Posterior vena cava (tissue), 2 donors: ENCODE measurements at places on chromosomes 5 and 9. TPM values are rescaled to one million over a fixed set of nuclear protein-coding genes. Genes with fewer than 3 reads are reported as not detected.

- no peak for DNase-seq
Observed at GRCh38 chr5:150945947-150946346, 41.2 kb upstream of the ZNF300 start.

- no peak for DNase-seq
Observed at GRCh38 chr5:143173139-143173889, 230.2 kb downstream of the NR3C1 start.

GRCh38 chr5:143870362-143870761, 58.4 kb downstream of the HMHB1 start:
- DNase-seq: no peak

DNA sequence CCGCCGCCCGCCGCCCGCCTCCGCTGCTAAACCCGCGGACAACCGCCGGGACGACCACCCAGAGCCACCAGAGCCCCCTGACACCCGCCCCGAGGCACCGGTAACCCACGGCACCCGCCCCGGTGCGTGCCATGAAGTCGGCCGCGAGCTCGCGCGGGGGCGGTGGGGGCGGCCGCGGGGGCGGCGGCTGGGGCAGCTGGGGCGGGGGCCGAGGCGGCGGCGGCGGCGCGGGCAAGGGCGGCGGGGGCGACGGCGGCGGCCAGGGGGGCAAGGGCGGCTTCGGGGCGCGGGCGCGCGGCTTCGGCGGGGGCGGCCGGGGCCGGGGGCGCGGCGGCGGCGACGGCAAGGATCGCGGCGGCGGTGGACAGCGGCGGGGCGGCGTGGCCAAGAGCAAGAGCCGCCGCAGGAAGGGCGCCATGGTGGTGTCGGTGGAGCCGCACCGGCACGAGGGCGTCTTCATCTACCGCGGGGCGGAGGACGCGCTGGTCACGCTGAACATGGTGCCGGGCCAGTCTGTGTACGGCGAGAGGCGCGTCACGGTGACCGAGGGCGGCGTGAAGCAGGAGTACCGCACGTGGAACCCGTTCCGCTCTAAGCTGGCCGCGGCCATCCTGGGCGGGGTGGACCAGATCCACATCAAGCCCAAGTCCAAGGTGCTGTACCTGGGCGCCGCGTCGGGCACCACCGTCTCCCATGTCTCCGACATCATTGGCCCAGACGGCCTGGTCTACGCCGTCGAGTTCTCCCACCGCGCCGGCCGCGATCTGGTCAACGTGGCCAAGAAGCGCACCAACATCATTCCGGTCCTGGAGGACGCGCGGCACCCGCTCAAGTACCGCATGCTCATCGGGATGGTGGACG, 499 bp downstream of the FBLL1 start:
- DNase-seq: no peak

DNA sequence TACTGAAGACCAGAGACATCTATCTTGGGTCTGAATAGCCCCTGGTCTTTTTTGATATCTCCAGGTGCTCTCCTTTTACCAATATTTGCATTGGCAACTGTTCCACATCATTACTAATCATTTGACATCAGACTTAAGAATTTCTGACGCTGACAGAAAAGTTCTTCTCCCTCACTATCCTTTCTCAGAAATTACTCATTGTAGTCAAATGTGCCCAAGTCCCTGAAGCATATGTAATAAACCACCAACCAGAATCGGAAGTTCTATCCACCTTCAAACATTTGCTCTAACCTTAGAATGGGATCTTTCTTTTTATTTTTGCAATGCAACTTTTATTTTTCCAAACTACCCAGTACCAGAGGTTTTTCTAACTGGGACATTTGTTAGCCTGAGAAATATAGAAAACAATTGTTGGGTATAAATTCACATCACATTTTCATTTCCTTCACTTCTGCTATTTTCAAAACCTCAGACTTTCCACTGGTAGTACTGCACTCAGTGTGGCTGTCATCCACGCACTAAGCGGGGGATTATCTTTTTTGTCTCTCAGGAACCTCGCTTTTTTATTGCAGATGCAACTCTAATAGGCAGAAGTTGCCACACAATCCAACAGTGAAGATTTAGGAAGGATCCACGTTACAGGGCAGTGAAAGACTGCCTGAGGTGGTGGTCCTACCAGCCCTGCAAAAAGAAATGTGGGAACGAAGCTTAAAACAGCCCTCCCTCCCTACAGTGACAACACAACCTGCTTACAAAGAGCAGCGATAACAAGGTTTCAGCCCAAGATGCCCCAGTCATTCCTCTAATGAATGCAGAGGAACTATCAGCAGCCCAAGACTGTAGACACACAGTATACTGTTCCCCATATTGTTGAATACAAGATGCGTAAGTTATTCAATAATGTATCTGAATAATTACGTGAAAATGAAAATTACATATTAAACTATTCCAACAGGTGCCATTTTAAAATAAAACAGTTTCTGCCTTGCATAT, 201.2 kb downstream of the EBF1 start:
- no peak for DNase-seq

C9orf153 gene
- total RNA-seq: 0.24 TPM
